G401 (cell line): ENCODE measurements at places on chromosomes 11 and 22. TPM values are rescaled to one million over a fixed set of nuclear protein-coding genes. Genes with fewer than 3 reads are reported as not detected.

DNA sequence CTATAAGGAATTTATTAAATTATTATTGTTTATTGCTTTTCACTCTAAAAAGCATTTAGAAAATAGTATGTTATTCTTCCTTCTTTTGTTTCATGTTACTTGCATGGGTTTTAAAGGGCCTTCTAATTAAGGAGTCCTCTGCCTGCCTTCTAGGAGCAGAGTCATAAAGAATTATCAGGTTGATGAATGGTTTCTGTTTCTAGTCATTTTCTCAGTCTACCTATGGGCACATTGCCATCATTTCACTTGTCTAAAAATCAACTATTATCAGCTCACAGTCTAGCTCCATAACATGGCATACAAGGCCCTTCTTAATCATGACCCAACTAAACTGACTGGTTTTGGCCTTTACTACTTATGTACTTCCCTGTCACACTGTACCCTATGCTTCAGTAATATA is 16.2 kb downstream of the DYNC2H1 start:
- no peak for DNase-seq

CLCF1 gene
- 1.9 and 4.2 TPM in 2 replicates for total RNA-seq

CHADL gene
- 0.75 and 4.3 TPM in 2 replicates for total RNA-seq

DNA sequence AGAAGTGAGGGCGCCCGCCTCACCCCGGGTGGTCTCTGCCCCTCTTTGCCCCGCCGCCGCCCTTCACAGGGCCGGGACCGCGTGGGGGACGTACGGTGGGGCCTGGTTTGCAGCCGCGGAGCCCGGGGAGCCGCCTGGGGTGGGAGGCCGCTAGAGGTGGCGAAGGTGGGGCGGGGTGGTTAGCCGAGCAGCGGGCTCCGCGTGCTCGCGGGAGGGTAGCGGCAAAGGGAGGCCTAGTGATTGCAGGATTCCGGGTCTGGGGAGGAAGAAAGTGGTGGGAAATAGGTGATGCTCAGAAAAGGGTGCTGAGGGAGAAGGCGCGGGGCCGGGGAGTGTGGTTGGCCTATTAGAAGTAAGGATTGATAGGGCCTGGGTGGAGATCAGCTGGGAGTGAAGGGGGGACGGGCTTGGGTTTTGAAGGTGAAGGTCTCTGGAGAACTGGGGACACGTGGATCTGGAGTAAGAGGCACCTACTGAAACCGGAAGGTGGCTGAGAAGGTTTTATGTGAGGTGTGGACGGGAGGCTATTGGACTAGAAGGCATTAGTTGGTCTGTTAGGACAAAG is 571 bp downstream of the FAR1 start:
- DNase-seq, result peak; percentile 46

ARHGAP8 gene
- total RNA-seq, result 15.7 and 20.5 TPM in 2 replicates

DNA sequence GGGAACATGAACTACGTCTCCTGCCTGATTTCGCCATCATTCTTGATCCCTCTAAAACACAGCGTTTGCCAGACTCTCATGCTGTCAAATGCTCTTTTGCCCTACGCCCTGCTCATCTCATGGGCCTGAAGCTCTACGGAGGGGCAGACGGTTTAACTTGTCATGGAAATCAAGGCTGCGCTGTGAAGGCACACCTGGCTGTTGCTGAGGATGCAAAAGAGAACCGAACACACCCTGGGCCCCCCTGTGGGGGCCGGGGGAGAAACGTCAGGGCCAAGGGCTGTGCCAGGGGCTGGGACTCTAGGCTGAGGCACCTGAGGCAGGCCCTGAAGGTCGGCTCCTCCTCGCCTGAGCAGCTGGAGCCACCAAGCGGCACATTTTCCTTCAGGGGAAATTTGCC is 957.2 kb downstream of the BRD1 start:
- DNase-seq, result no peak

TENM4 gene
- total RNA-seq, result 18.6 and 18.7 TPM in 2 replicates

OR4C3 gene
- not detected in 2 replicates for total RNA-seq

- DNase-seq, result no peak
These were observed 4.1 kb upstream of the SEPTIN5 start for GRCh38 chr22:19710020-19710768.

GRCh38 chr11:108662700-108663099 is 2.2 kb upstream of the DDX10 start:
- DNase-seq, result no peak

TXN2 gene
- total RNA-seq, result 96.4 and 99.4 TPM in 2 replicates

DNA sequence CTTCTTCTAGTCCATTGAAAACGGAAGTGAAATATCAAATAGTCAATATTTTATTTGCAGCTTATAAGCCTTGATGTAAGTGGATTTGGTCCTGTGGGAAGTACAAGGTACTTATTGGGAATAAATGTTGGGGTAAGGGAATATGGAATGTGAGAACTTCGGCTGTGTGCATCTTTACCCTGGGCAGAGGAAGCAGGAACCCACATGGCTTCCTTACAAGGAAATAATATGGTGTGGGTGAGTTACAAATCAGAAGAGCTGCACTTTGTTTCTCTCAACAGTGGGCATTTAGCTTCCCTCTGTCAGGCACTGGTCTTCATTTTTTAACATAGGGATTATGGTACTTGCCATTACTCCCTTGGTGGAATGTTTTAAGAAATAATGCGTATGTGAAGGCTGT is 77.9 kb downstream of the SCN3B start:
- peak; percentile 42 for DNase-seq

DNA sequence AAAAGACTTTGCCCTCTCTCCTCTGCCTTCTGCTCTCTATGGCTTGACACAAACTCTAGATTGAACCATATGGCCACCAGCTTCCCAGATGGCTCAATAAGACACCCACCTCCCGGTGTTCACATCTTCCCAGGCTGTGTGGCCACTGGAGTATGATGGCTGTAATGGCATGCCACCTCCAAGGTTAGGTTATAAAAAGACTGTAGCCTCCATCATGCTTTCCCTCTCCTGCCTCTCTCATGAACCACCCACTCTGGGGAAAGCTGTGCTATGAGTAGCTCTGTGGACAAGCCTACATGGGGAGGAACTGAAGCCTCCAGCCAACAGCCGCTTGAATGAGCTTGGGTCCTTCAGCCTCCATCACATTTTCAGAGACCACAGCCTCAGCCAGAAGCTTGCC is 479.2 kb downstream of the MIAT start:
- no peak for DNase-seq
